ENCODE measurements at places on chromosomes 11 and 22.
A peak's percentile ranks its signal among the peaks of the same experiment; 100 is the strongest.

- DNase-seq: no peak
These were observed 161.4 kb downstream of the WT1 start for GRCh38 chr11:32273931-32274330.

GRCh38 chr11:62542750-62543567 lies 3.6 kb downstream of the AHNAK start:
- DNase-seq: peak; percentile 55

DNA sequence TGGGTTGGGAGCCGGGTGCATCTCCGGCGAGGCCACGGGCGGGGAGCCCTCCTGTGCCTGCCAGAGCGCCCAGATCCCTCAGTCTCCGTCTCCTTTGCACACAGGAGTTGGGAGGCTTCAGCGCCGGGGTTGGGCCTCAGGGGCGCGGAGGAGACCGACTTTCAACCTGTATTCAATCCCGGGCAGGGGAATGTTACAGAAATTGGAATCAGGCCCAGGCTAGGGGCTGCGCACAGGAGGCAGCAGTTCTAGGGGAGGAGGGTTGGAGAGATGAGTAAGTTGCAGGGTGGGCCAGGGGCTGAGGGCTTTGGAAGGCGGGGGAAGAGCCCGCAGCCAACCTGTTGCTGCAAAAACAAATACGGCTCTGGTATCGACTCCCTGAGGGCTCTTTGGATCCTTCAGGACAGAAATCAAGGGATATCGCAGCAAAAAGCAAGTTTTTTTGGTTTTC lies 640 bp upstream of the KCNA4 start:
- no peak for DNase-seq

GRCh38 chr22:26055693-26056092 lies 113.6 kb upstream of the SEZ6L start:
- no peak for DNase-seq

- DNase-seq: no peak
These were observed 22.2 kb upstream of the CCDC34 start for GRCh38 chr11:27385245-27385644.

GRCh38 chr22:43236411-43237166 lies 49.7 kb upstream of the TTLL12 start:
- no peak for DNase-seq

- DNase-seq: no peak
These were observed 18.5 kb downstream of the PRR33 start for GRCh38 chr11:1873048-1873812.

DNA sequence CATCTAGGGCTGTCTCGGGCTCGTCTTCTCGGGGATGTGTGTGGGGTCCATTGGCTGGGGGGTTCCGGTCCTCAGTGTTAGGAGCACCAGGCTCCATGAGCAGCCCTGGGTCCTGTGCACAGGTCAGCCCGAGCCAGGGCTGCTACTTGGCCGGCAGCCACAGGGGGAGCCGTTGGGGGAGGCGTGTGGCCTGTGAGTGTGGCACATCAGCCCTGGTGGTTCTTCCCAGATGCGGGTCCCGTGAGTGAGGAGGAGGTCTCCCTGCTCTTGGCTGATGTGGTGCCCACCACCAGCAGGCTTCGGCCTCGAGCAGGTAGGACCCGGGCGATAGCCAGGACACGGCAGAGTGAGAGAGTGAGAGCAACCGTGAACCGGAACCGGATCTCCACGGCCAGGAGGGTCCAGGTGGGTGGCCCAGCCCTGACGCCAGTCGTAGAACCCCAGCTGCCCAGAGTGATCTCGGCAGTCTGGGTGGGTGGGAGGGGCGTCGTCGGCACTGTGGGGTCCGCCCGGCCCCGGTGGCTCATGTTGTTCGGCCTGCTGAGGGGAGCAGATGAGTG lies 18.5 kb downstream of the IRF7 start:
- DNase-seq: no peak

DNA sequence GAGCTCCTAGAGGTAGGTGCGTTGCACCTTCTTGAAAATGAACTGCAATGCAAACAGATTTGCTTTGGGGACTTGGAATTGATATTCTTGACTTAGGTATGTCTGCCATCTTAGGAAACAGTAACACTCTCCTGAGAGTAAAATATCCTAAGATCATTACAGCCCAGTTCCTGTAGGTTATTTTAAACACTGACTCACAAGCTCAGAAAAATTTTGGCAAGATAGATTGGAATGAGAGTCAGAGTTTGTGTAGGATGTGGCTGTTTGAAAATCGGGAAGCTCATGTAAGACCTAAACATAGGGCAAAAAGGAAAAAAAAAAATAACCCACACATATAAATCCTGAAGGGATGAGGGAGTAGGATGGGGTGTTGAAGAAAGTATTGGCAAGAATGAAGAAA lies 377.0 kb upstream of the LRRC4C start:
- DNase-seq: no peak

DNA sequence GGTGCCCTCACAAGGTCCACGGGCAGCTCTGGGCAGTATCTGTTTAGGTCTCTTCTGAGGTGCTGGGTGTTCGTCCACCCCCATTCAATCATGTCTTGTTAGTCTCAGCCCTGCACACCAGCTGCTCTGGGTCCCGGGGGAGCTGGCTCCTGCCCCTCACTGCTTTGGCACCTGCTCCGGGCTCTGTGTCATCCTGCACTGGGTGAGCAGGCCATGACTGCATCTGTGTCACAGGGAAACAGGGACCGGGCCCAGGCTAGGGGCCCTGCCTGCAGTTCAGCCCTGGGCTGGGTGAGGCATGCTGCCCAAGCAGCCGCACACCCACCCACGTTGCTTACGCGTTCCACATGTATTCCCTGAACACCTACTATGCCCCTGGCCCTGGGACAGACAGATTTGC lies 43.9 kb downstream of the ELFN2 start:
- no peak for DNase-seq

DNA sequence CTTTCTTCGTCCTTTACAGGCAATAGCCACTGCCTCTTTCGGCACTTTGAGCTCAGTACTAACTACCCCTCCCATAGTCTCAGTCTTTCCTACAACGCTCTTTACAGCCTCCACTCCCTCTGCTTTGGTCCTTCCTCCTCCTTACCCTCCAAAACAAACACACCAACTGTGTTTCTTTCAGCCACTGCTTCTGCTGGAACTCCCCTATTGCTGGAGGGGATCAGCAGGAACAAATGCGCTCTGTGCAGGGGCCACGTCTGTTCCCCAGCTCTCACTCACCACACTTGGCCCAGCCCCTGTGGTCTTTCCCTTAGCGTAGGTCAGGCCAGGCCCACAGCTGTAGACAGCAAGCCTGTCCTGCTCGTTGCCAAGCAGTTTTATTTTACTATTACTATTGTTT lies 42.3 kb downstream of the PC start:
- no peak for DNase-seq

GRCh38 chr11:8098879-8099278 lies 17.9 kb downstream of the TUB start:
- no peak for DNase-seq

Measured in T follicular helper cell (primary cell).